ENCODE measurements at places on chromosomes 3 and 15. TPM values are rescaled to one million over a fixed set of nuclear protein-coding genes. Genes with fewer than 3 reads are reported as not detected.

DNA sequence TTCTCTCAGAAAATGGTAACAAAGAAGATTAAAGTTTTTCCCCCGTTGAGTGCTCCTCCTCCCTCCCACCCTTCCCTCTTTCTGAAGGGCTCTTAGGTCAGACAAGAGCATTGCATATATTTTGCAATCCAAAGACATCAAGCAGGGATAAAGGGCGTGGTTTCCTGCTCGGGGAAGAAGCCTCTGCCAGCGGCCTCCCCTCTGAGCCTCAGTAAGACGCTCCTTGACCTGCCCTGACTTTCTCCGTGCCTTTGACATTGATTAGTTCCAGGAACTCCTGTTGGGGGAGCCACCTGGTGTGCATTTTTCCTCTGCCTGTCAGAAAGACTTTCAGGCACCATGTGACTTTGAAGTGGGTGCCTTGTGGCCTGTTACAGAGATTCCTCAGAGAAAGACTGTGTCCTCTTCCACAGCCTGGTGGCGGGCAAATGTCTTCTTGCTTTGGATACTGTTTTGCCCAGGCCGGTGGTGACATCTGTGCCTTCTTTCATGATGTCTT is 87.2 kb upstream of the TBL1XR1 start:
- DNase-seq, result no peak

The BCHE gene
- total RNA-seq, result 30.6 TPM

- DNase-seq, result no peak
These were observed 631.8 kb downstream of the SQOR start for GRCh38 chr15:46266661-46267060.

GRCh38 chr3:15679306-15679705 is 77.8 kb downstream of the BTD start:
- DNase-seq, result no peak

DNA sequence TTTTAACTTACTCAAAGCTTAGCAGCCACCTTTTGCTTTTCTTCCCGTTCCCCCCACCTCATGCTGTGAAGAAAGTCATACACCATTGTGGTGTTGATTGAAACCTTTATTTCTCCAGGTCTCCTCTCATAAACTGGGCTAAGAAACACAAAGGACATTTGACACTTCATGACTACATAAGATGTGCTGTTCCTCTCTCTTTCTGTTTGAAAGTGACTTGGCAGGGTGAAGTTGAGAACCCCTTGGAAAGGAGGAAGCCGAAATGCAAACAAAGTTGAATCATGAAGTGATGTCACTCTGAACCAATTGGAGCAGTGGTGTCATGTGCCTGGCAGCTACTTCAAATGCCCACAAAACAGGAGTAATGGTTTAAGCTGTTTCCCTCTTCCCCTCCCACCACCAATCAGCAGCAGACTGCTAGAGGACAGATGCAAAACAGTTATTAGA is 174.7 kb downstream of the IGF1R start:
- no peak for DNase-seq
